ENCODE measurements at places on chromosomes 4 and X. TPM values are rescaled to one million over a fixed set of nuclear protein-coding genes. Genes with fewer than 3 reads are reported as not detected.

ASB5 gene
- 0.34 TPM for total RNA-seq

ANKRD17 gene
- total RNA-seq, result 49.2 TPM

FAM90A26 gene
- total RNA-seq, result not detected

GRCh38 chr4:96154676-96155075, 314.8 kb downstream of the PDHA2 start:
- DNase-seq, result no peak

DNA sequence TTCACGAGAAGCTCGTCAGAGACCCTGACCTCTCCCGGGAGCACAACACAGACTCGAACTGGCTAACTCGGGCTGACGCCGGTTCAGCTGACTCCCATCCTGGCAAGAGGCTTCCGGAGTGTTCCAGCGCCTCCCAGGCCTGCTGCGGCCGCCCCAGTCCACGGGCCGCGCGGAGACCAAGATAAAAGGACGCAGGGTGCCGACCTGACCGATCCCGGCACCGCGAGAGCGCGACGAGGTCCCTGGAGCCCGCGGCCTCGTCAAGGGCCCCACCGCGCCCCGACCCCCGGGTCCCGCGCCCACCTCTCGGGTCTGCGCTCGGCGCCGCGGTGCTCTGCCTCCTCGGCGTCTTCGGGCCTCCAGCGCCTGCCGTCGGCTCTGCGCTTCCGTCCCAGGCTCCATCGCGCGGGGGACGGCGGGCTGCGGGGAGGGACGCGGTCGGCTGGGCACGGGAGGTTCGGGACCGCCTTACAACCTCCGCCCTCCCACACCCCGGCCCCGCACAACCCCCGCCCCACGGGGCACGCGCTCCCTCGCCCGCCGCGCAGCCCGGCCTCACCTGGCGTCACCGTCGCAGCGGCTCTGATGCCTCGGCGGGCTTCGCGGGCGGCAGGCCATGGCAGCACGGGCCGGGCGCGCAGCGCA, 426 bp downstream of the SLBP start:
- no peak for DNase-seq

GRCh38 chrX:118693843-118694242, 33.6 kb upstream of the IL13RA1 start:
- no peak for DNase-seq

- no peak for DNase-seq
These were observed 41.1 kb downstream of the LUZP4 start for GRCh38 chrX:115330498-115331168.

Data from esophagus squamous epithelium (tissue), 5 donors.